NCI-H2171 treated with DMSO at 0.1 percent for 48 hours (cell line): ENCODE measurements at places on chromosomes 1 and 21.

DNA sequence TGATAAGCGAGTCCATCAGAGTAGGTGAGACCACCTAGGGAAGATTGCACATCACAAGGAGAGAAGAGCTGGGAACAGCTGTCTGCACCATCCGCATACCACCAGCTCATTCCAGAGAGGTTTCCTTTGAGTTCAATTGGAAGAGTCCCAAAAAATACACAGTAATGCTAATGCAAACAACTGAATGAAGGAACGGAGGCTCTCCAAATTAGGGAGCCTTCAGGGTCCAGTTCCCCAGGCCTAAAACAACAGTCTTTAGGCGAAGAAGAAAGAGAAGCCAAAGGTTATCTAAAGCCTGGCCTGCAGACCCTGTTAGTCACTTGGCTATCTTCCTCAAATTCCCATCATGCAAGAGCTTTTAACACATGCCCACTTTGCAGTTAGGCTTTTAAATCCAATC lies 246.4 kb downstream of the PBX1 start:
- DNase-seq = peak; percentile 40

GRCh38 chr1:67627336-67627735 lies 57.7 kb upstream of the GADD45A start:
- DNase-seq = no peak

- no peak for DNase-seq
Observed at GRCh38 chr21:40129809-40130208, 262.6 kb downstream of the PCP4 start.

DNA sequence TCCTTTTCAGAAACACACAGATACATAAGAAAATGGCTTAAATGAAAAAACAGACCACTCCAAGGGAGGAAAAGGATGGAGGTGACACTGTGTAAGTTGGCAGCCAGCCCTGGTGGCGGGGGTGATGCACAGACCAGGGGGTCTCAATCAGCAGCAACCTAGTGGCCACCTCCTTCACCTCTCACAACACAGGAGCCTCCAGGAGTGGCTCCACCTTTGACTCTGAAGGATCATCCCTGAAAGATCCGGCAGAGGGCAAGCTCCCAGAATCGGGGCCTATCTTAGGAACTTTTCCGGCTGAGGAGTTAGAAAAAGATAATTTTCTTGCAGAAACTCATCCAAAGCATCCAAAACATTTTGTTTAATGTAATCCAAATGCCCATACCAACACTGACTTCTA lies 51.2 kb upstream of the SMYD2 start:
- DNase-seq = no peak

DNA sequence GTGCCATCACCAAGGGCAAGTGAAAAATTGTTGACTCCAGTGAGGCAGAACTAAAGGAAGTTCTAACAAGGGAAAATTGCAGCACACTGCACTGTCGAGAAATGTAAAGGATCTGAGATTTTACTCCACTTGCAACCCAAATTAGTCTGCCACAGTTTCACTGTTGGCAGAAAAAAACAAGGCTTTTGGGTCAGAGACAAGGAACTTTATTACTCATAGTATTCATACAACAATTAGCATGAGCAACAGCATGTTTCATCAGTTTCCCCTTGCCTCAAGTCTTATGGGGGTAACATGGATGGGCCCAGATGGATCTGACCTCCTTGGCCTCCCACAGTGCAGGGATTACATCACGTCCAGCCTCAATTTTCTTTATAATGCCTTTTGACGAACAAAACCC lies 125.3 kb downstream of the LTN1 start:
- no peak for DNase-seq

- no peak for DNase-seq
Observed at GRCh38 chr1:191984856-191985255, 173.4 kb upstream of the RGS18 start.

- peak; percentile 36 for DNase-seq
Observed at GRCh38 chr1:3494321-3495308, 40.1 kb downstream of the ARHGEF16 start.

DNA sequence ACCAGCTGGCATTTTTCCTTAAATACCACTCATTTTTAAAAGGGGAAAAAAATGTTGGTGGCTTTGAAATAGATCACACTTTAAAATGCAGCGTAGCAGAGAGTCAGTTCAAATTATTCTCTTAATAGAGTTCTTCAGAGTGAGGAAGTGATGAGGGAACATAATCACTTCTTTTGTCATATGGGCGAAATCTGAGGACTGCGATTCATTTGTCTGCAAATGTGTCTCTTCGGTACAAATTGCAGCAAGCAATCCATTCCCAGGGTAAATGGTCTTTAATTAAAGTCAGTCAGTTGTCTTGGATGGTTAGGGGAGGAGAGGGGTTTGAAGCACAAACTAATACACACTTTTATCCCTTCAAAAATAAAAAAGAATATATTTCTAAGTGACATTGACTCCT lies 86.0 kb upstream of the SELENON start:
- DNase-seq = peak; percentile 33

DNA sequence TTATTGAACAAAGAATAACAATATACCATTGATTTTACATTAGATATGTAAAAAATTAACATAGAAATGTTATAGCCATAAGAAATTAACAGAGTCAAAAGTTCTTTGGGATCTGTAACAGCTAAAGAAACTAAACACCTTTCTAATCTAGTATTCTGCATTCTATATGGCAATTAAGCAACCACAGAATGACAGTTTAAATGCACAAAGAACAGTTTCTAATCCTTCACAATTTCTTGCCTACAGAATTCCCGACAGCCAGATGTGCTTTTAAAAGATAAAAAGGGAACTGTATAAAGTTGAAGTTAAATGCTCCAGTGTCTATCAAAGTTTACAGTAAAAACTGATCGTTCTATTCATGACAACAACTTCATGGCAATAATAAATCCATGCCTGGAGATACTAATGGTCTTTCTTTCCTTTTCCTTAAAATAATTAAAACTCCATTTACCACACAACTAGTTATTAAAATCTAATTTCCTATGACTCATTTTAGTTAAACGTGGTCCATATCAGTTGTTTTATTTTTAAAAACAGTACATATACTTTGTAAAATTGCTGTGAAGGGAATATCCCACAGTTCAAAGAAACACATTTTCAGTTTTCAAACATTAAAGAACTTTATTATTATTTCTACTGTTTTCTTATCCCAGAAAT lies 110.2 kb downstream of the EIF4G3 start:
- DNase-seq = no peak

DNA sequence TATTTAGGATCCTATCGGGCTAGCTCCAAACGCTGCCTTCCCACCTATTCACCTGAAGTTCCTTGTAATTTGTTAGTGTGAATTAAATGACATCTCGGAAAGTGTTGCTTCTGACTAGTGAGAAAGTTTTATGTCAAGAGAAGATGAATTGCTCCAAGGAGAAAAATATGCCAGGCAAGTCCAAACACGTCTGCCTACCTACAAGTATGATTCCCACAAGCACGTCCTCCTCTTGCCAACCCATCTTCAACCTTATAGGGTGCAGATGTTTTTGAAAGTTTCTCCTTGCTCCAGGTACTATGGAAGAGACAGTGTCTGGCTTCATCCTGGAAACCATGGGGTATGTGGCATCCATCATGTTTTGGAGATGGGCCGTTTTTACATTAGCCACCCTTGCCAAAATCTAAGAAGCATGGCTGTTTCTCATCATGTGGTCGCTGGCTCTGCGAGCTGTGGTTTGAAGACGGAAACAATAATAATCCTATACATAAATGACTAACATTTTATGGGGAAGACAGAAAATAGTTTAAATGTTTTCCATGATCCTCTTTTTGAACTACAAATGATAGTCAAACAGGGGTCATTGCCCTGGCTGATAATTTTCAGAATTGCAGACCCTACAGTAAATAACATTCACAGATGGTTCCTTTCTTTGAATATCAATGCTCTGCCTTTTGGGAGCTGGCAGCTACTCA lies 505.8 kb downstream of the SMYD3 start:
- DNase-seq = peak; percentile 7
